ENCODE measurements at places on chromosomes 5 and 9. TPM values are rescaled to one million over a fixed set of nuclear protein-coding genes. Genes with fewer than 3 reads are reported as not detected.

- no peak for DNase-seq
Observed at GRCh38 chr5:108382784-108383330, 959 bp upstream of the FBXL17 start.

- DNase-seq: no peak
Observed at GRCh38 chr5:137649228-137649935, 86.5 kb downstream of the KLHL3 start.

DNA sequence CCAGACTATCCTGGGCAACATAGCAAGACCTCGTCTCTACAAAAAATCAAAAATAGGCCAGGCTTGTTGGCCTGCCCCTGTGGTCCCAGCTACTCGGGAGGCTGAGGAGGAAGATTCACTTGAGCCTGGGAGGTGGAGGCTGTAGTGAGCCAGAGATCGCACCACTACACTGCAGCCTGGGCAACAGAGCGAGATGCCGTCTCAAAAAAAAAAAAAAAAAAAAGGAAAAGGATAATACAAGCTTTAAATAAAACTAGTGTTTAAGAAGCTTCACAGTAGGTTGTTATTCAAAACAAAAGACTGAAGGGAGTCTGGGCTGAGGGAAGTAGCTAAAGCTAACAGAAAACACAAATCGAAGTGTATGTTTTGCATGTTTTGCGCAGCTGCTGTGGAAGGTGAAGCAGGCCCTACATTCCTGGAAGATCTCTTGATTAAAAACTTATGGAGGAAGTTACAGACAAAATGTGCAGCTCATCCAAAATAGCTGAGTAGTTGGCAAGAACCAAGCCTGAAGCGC is 581 bp upstream of the C9orf40 start:
- DNase-seq: no peak

DNA sequence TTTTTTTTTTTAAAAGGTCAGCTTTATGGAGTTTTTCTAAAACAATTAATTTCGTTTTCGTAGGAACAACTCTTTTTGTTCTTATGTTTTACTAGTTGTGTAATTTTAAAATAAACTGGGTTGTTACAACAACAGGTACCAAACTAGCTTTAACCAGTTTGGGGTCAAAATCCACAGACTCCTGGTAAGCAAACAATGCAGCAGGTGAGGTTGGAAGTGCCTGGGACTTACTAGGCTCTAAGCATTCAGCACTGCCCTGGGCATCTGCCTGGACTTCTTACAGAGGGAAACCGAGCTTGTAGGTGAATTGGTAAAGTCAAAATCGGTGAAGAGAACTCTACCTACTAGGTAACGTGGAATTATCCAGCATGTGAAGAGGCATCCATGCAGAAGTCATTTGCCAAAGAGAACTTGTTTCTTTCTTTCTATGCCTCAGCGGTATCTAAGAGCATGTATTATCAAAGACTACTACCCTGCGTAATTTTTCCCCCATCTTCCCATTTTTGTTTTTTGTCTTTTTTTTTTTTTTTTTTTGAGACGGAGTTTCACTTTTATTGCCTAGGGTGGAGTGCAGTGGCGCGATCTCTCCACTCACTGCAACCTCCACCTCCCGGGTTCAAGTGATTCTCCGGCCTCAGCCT is 145.4 kb downstream of the KCTD16 start:
- DNase-seq: no peak

- DNase-seq: no peak
Observed at GRCh38 chr5:68922172-68922987, 171.4 kb upstream of the SLC30A5 start.

DNA sequence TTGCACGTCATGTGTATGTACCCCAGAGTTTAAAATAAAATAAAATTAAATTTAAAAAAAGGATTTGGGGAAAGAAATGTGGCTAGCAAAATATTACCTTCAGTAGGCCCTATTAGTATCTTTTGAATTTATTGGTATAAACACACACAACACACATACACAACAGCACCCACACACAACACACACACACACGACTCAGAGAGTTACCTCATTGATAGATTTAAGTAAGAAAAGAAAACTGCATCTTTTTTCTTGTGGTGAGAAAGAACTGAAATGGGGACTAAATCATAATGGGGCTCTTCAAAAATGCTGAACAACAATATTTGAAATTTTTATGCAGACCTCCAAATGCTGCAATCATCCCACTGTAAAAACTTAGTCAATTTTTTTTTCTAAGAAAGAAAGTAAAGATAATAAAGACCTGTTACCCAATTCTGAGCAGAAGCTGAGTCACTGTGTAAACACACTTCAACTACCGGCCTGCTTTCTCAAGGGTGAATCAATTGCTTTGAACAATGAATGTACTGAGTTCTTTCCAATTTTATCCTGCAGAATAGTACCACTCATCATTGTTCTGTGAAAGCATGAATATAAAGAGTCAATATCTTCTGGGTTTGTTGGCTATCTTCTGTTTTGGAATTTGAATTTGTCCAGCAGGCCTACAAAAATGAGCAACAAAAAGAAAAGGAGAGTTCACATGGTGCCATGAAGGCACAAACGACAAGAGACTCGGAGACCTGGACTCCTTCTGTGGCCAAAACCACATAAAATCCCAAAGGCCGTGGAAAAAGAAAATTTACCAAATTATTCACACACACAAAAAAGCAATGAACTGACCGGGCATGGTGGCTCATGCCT is 57.9 kb upstream of the CCNG1 start:
- no peak for DNase-seq

SPATA31C1 gene
- not detected for total RNA-seq

All from vagina (tissue), 2 donors.